GM18507 (cell line): ENCODE measurements at places on chromosomes 12 and 14.

- no peak for DNase-seq
Measured at GRCh38 chr12:124636138-124636978, 68.9 kb upstream of the NCOR2 start.

GRCh38 chr14:50954811-50955372 lies 10.6 kb upstream of the PYGL start:
- no peak for DNase-seq

DNA sequence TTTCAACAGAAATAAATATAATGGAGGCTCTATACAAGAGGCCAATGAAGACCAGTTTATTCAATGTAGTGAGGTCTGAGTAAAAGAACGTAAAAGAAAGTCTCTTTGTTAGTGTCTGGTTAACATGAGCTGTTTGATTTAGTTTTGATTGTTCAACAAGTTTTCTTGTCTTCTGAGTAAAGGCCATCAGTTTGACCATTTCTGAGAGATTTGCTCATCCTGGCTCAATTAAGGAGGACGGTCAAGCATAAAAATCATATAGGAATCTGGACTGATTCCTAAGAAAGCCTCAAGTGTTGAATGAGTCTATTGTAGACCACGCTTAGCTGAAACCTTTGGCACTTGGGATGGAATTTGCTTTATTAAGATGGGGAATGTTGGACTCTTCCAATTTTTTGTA lies 32.5 kb upstream of the FGF23 start:
- DNase-seq: no peak

GRCh38 chr12:67382241-67382871 lies 113.2 kb downstream of the CAND1 start:
- DNase-seq: no peak

- no peak for DNase-seq
Measured at GRCh38 chr14:58560208-58560607, 77.6 kb upstream of the DACT1 start.

DNA sequence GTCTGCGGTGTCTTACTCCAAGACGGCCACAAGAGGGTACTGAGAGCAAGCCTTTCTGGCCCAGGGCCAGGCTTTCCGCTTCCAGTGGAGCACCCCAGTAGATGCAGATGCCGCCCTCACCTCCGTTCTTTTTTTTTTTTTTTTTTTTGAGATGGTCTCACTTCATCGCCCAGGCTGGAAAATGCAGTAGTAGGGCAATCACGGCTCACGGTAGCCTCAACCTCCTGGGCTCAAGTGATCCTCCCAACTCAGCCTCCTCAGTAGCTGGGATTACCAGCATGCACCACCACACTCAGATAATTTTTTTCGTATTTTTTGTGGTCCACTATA lies 5.6 kb upstream of the LBHD2 start:
- DNase-seq: peak; percentile 67

DNA sequence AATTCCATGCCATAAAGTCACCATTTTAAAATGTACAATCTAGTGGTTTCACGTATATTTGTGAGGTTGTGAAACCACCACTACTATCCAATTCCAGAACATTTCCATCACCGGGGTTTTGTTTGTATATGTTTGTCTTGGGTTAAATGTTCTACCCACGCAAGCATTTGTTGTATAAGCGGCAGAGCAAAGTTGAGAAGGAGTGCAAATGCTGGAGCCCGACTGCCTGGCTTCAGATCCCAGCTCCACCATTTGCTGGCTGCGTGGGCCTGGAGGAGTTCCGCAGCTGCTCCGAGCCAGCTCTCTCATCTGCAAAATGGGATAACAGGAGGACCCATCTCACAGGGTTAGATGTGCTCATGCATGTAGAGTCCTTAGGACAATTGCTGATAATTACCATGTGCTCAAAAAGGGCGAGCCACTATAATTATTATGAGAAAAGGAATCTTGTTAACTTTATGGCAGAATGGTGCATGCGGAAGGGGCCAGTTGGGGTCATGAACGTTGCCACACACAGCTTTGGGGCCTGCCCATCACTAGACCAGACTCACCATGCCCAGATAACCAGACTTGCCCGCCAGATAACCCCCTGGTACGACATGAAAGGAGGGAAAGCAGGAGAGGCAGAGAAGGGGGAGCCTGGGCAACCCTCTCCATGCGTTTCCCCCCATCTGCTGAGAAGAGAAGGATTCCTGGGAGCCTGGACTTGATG lies 6.4 kb downstream of the ACTN1 start:
- DNase-seq: no peak

- DNase-seq: no peak
Measured at GRCh38 chr14:73467377-73467776, 9.0 kb upstream of the NUMB start.

GRCh38 chr14:104110491-104111209 lies 25.1 kb downstream of the ASPG start:
- DNase-seq: no peak

- DNase-seq: peak; percentile 20
Measured at GRCh38 chr14:106564058-106564643, 1037.8 kb downstream of the TMEM121 start.

- no peak for DNase-seq
Measured at GRCh38 chr12:101655393-101655792, 42.0 kb upstream of the CHPT1 start.

- no peak for DNase-seq
Measured at GRCh38 chr12:68453278-68453677, 121.1 kb upstream of the MDM1 start.
